Thyroid gland (tissue), 4 donors: ENCODE measurements at places on chromosomes 11 and 22. TPM values are rescaled to one million over a fixed set of nuclear protein-coding genes. Genes with fewer than 3 reads are reported as not detected.

Gene AIFM3
- 0.44 TPM for total RNA-seq

Gene CBLIF
- not detected for total RNA-seq

- peak overlapping the region; percentile 65 for H3K27ac ChIP-seq
- no peak overlapping the region for H3K4me3 ChIP-seq
- H3K36me3 ChIP-seq = no peaks in the 10 kb centered on the region
- DNase-seq = peak; percentile 92
- H3K27me3 ChIP-seq = no peaks in the 10 kb centered on the region
- peaks cover 11% of the 10 kb centered on the region for H3K4me1 ChIP-seq
Observed at GRCh38 chr11:134033696-134034491, 35.0 kb upstream of the JAM3 start.

DNA sequence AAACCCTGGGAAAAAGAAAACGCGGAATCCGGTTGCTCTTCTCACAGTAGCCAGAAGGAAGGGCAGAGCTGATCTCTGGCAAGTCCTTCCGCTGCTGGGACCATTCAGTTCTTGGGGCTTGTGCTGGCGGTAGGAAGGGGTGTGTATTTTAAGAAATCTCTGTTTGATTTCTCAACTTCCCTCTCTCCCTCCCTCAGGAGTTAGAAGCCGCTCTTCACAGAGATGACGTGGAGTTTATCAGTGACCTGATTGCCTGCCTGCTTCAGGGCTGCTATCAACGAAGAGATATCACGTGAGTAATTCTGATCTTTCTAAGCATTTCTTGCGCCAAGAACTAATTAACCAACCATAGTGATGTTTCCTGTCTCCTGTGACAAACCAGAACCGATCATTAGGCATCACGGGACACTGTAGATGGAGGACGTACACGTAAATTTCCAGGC, 85.9 kb upstream of the SLC25A18 start:
- no peak overlapping the region for H3K4me3 ChIP-seq
- no peaks in the 10 kb centered on the region for H3K4me1 ChIP-seq
- no peaks in the 10 kb centered on the region for H3K27me3 ChIP-seq
- no peak overlapping the region for H3K27ac ChIP-seq
- no peaks in the 10 kb centered on the region for H3K36me3 ChIP-seq

- H3K27ac ChIP-seq = no peak overlapping the region
- H3K4me3 ChIP-seq = no peak overlapping the region
- no peak for DNase-seq
- H3K27me3 ChIP-seq = no peaks in the 10 kb centered on the region
- no peaks in the 10 kb centered on the region for H3K36me3 ChIP-seq
Observed at GRCh38 chr11:70175236-70175698, 27.8 kb upstream of the FADD start.
